ENCODE measurements at places on chromosomes 6 and 20.
A peak's percentile ranks its signal among the peaks of the same experiment; 100 is the strongest.

- no peak for DNase-seq
Measured at GRCh38 chr6:36436466-36436865, 6.2 kb downstream of the PXT1 start.

DNA sequence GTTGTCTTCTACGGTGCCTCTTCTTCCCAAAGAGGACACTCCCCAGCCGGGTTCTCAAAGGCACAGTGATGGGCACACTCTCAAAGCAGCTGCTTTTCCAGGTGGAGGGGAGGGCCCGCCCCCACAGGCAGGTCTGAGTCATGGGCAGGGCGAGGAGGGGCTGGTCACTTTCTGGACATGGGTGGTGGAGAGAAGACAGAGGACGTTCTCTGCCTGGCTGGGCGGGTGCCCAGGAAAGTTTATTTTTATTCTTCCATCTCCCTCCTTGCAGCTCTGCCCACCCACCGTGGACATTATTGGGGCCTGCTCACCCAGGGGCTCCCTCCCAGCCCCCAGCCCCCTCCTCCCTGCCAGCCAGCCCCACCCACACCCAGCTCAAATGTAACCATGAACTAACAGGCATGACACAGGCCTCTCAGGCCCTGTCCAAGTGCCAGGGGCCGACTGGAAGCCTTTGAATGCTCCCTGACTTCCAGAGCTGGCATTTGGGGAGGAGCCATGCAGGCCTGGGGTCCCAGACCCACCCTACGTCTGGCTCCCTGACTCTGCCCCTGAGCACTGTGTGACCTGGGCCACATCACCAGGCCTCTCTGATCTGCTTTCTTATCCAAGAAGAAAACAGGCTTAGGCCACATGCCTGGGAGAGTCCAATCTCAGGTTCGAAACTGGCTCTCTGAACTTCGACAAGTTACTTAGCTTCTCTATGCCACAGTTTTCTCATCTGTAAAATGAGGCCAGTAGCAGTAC lies 8.0 kb downstream of the TGM2 start:
- no peak for DNase-seq

GRCh38 chr20:33859157-33859695 lies 48.1 kb downstream of the CHMP4B start:
- no peak for DNase-seq

DNA sequence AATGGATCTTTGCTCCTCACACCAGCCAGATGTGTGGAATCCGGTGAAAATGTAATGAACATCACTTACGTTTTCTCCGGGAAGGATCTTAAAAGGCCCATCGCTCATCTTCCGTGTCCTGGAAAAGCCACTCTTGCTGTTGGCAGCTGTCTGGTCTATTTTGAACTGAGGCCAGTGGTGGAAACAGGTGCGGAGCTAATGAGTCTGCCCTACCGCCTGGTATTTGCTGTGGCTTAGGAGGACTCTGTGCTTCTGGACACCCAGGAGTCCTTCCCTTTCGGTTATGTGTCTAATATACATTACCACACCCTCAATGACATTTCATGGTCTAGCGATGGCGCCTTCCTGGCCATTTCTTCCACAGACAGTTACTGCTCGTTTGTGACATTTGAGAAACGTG lies 264.2 kb upstream of the PREP start:
- no peak for DNase-seq

DNA sequence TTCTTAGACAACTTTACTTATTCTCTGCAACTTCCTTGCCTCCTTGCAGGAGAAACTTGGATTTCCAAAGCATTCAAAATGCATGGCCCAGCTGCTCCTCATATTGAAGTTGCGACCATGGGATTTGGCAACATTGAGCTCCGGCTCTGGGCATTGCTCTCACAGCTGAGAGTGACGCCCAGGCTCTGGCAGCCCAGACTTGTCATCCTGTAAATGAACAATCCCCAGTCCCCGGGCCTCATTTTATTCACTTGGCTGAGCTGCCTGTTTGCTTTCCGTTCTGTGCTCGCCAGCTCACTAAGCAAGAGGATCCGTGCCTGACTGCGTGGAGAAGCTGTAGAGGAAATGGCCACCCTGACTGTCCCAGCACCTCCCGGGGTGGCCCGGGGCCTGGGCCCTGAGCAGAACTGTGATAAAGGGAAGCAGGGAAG lies 119.5 kb upstream of the CD93 start:
- DNase-seq = no peak

GRCh38 chr20:50855498-50856474 lies 60.9 kb downstream of the BCAS4 start:
- peak; percentile 45 for DNase-seq

- DNase-seq = no peak
Measured at GRCh38 chr20:58577871-58578598, 62.8 kb upstream of the APCDD1L start.

DNA sequence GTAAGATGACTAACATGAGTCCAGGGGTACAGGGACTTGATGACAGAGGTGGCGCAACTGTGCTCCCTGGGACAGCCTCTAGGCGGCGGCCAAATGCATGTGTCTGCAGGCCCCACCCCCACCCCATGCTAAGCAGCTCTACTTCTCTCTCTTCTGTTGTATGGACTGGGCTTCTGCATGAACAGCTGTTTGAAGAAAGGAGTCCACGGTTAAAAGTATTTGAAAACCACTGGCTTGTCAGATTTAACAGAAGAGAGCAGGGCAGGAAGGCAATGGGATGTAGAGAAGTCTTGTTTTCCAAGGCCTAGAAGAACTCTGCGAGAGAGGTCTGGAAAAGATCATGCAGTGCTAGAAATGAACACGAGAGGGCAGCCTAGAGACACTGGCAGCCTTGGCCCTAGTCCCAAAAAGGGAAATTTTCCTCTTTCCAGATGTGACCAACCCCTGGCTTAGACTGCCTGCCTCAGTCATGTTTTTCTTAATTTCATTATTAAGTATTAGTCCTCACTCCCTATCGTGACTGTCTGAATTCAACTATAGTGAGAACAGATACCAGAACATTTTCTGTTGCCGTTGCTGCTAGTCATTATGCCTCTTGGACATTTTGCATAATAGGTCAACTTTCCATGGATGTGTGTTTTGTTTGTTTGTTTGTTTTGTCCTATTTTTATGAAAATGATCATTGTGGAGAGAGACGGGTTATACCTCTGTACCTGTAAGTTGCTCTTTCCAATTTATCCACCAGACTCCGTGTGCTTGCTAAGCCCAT lies 265.0 kb downstream of the ADGRG6 start:
- DNase-seq = peak; percentile 72

GRCh38 chr6:33837971-33838665 lies 34.3 kb upstream of the MLN start:
- DNase-seq = no peak

GRCh38 chr6:35181308-35181932 lies 32.3 kb upstream of the SCUBE3 start:
- DNase-seq = no peak

DNA sequence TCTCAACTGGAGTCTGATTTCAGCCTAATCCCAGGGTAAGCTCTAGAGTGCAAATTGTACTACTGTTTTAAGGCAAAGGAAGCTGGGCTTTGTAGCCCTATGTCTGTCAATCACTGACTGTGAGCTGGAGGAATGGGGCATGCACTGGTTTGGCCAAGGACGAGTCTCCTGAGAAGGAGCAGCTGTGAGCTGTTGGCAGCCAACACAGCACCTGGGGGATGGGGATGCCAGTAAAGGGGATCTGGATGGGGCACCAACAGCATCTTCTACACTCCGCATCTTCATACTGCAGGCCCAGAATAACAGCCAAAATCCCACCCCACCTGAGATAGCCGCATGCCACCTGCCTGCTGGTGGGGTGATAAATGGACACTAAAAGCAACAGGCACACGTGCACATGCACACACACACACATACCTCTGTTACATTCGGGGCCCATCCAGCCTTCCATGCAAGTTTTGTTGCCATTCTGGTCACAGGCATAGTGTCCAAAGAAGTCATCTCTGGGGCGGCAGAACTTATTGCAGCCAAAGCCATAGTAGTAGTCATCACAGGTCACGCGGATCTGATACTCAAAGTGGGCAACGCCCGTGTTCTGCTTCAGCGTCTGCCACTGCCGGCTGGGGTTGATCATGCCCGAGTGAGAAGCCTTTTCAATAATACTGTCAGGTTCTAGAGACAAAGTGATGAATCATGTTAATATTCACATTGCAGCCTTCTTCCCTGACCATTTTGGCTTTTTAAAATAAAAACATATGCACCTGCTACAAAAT lies 15.6 kb downstream of the JAG1 start:
- DNase-seq = no peak

DNA sequence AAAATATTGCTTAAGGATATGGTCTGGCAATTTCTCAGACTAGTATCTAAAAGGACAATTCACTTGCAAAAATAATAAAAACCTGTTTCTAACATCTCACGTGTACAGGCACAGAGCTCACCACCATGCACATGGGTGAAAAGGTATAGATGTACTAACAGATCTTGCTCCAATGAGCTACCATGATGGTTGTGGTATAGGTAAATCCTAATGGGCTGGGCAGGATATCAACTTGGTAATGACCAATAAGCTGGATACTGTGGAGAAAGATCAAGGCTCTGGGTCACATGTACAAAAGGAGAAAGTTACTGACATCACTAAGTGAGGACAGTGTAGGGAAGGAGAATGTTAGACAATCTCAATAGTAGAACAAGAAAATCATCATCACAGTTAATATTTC lies 111.0 kb upstream of the NUP153 start:
- DNase-seq = no peak

DNA sequence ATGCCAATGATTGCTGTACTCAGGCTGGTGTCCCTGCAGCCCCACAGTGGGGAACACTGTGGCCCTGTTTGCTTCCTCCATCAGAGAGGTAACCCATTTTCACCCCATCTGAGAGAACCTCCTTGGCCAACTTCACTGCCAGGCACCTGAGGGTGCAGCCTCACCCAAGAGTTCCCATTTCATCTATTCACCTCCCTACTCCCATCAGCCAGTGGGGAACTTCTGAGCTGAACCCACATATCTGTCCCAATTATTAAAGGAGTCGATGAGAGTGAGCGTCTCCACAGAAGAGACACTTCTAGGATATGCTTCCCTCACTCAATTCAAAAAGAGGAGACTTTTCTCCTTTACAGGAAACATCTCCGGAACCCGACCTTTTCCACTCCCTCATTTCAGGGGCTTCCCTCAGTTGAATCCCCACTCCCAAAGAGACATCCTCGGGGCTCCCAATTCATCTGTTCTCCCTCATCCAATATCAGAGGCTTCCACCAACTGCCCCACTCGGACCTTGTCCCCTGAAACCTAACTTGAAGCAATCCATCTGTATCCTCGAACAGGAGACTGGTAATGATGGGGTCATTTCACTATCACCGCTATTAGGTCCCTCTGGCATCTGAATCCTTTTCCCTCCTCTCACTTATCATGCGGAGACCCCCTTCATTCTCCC lies 988 bp downstream of the UBE2V1 start:
- no peak for DNase-seq
